Frontal cortex (tissue), 4 donors: ENCODE measurements at places on chromosomes 1 and 21.

DNA sequence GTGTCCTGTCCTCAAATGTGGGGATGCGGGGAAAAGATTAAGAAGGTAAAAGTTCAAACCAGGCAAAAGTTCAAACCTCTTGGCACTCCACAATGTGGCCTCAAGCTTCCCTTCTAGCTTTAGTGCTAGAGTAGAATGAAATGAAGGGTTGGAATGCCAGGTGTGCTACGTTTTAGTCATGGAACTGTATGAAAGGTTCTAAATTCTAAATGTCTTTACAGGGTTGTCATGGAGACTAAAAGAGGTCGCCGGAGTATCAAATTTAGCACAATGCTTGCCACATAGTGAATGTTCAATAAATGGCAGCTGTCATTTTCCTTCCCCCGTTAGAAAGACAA is 57.2 kb upstream of the LRRC8D start:
- no peak for DNase-seq

DNA sequence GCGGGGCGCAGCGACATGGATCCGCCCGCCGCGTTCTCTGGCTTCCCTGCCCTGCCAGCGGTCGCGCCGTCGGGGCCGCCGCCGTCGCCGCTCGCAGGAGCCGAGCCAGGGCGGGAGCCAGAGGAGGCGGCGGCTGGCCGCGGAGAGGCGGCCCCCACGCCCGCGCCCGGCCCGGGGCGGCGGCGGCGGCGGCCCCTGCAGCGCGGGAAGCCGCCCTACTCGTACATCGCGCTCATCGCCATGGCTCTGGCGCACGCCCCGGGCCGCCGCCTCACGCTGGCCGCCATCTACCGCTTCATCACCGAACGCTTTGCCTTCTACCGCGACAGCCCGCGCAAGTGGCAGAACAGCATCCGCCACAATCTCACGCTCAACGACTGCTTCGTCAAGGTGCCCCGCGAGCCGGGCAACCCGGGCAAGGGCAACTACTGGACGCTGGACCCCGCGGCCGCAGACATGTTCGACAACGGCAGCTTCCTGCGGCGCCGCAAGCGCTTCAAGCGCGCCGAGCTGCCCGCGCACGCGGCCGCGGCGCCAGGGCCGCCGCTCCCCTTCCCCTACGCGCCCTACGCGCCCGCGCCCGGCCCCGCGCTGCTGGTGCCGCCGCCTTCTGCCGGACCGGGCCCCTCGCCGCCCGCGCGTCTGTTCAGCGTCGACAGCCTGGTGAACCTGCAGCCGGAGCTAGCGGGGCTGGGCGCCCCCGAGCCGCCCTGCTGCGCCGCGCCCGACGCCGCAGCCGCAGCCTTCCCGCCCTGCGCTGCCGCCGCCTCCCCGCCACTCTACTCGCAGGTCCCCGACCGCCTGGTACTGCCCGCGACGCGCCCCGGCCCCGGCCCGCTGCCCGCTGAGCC is 459 bp downstream of the FOXE3 start:
- DNase-seq, result no peak

- no peak for DNase-seq
These were observed 2.6 kb downstream of the BCAR3 start for GRCh38 chr1:93678946-93679480.

- DNase-seq, result no peak
These were observed 48.5 kb downstream of the C8B start for GRCh38 chr1:56917356-56917755.

GRCh38 chr1:157301477-157302198 is 163.4 kb upstream of the ETV3 start:
- DNase-seq, result no peak

DNA sequence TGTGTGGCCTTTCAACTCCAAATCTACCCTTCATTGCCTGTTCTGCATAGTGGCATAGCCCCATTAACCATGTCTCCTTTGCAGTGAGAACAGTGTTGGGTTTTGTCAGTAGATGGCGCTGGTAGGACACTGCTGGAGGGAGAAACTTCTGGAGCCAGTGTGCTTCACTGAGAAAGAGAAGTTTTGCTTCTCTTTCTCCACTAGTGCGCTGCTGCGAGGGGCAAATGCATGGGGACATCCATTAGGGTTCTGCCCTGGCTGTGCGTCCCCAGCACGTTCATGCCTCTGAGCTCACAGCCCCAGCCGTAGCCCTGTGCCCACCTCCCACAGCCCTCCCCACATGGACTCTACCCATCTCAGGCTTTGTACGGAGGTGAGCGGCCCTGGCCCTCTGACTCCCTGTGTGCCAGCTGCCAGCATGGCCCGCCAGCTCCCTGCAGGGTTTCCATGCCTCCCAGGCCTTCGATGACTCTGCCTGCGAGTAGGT is 53.1 kb downstream of the RIMS3 start:
- peak; percentile 33 for DNase-seq

DNA sequence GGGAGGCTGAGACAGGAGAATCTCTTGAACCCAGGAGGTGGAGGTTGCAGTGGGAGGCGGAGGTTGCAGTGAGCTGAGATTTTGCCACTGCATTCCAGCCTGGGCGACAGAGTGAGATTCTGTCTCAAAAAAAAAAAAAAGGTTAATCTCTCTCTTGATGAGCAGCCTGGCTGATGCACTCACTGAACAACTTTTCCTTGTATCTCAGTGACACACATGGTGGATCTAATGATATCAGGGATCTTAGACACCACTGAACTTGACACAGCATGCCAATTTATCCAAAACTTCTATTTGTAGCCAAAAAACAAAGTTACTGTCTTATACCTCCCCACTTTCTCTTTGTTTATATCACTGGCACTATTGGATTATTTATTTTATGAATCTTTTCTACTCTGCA is 16.2 kb downstream of the RHBDL2 start:
- no peak for DNase-seq

DNA sequence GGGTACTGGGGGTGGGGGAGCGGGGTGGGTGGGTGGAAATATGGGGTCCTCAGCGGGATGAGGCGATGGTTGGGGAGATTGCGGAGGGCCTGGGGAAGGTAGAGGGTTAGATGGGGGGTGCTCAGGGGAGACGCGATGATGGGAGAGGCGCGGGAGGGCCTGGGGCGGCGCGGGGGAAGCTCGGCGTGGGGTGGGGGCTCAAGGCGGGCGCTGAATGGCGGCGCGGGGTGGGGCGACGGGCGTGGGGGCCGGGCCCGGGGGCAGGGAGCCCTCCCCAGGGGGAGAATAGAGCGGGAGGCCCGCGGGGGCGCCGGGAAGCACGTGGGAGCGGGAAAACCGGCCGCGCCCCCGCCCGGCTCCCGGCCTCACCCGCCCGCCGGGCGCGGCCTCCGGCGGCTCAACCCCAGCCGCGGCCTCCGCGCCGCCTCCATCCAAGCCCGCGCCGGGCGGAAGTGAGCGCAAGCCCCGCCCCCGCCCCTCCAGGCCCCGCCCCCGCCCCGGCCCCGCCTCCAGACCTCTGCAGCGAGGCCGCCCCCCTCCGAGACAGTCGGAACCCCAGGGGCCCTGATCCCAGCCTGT is at the start of gene FAAP20:
Gene FAAP20, minus strand, starts transcription at position 454 of the 579 bp plus-strand sequence. Its CDS starts 23 bp downstream, at position 431.
- DNase-seq, result peak; percentile 88

- no peak for DNase-seq
These were observed 92.6 kb downstream of the PAX7 start for GRCh38 chr1:18723206-18723605.

- no peak for DNase-seq
These were observed 466 bp downstream of the PEX10 start for GRCh38 chr1:2411801-2412394.

DNA sequence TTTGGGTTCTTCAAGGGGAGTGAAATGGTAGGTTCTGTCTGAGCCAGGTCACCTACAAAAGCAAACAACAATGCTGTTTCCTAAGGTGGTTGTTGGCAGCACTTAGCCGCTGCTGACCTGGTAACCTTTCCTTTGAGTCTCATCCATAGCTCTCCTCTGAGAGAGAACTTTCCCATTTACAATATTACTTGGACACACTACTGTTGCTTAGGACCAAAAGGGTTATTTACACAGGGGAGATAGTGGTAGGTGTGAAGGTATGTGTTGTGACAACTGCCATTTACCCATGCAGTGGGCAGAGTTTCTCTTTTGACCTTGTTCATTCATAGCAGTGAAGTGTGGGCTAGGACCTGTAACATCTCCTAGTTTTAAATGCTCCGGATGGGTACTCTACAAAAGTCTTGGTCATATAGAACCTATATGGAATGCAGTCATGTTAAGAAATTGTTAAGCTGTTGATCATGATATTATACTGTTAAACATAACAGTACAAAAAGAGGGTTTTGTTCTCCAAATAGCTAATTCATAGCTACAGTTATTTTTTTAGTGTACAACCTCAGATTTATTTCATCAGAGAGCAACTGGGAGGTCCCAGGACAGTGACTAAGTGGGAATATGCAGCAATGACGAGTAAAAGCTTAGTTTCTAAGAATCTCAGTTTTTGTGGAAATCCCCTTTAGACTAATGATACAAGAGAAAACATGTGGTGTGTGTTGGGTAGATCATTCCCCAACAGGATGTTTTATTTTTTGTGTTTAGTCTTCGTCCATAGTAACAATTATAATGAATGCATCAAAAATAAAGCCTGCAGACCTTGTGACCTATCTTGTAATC is 219.7 kb downstream of the NFIA start:
- no peak for DNase-seq
